Activated naive CD4-positive, alpha-beta T cell treated with anti-CD3 and anti-CD28 coated beads, Interleukin-2, amount 10 ng/mL, durations not matched to agents 7 days and 5 days (primary cell): ENCODE measurements at places on chromosomes 13 and 19.

GRCh38 chr19:14433554-14434501 lies 722 bp downstream of the PKN1 start:
- peak; percentile 58 for DNase-seq

DNA sequence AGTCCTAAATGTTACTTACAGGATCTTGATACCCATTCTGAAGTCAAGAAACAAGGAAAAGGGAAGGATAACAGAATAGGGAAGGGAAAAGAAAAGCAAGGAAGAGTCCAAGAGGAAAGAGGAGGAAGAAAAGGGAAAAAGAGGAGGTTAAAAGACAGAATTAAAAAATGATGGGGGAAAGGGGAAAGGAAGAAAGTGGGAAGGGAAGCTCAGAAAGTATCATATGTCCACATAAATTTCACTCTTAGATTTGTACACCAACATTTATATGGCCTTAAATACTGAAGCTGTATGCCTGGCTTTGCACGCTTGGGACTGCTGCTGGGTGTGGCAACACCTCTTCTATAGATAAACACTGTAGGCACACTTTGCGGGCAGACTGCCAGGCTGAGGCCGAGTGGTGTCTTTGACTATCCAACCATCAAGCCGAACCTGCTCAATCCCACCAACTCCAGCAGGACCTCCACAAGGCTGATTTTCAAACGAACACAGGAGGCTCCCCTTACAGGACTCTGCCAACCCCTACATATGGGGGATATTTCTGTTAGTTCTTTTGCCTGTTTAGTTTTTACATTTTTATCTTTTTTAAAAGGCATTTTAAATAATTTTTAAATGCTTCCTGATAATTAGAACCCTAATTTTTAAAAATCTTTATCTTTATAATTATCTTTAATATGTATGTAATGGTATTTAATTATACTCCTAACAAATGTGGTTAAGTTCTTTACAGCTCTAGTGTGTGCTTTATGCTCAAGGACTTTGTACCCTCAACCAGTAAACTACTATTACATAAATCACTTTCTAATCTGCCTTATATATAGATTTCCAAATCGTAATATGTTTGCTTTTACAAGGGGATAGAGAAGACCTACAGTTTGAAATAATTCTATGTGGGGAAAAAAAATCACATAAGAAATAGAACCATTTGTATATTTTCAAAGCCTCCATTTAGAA lies 154.2 kb downstream of the DIAPH3 start:
- DNase-seq, result no peak

DNA sequence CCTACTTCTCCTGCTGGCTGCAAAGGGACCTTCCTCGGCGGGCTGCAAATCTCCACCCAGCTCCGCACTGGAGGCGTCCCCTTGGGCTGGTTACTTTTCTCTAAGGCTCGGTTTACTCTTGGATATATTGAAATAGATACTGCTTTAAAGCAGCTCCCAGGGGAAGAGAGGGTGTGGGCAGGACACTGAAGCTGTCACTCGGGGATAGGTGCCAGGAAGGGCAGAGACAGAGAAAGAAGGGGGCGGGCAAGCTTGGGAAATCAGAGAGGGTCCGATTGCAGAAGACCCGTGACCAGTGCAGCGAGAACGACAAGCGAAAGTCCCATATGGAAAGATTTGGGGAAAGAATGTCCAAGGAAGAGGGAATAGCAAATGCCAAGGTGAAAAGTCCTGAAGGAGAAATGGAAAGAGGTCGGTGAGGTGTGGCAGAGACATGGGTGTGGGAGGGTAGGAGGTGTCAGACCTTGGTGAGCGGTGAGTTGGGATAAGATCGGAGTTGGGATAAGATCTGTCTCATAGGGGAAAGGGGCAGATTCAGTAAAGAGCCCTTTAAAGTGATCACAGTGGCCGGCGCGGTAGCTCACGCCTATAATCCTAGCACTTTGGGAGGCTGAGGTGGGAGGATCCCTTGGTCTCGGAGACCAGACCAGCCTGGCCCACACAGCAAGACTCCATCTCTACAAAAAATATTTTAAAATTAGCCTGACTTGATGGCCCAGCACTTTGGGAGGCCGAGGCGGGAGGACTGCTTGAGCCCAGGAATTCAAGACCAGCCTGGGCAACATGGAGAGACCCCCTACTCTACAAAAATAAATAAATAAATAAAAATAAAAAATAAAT lies 618 bp downstream of the THSD8 start:
- DNase-seq, result no peak

DNA sequence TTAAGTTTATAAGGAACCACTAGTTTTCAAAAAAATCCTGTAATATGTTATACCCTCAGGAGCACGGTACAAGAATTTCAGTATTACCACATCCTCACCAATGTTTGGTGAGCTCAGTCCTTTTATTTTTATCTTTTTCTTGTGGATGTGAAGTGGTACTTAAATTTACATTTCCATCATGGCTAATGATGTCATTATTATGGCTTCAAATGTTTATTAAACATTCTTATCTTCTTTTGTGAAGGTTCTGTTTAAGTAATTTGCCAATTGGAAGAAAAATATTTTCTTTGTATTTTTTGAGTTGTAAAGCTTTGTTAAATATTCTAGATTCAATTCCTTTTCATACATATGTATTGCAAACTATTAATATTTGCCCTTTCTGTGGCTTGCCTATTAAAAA lies 291.0 kb downstream of the ENOX1 start:
- DNase-seq, result no peak

- DNase-seq, result peak; percentile 74
Measured at GRCh38 chr19:46537136-46538097, 41.8 kb upstream of the PNMA8B start.

GRCh38 chr13:92821324-92821723 lies 405.3 kb upstream of the GPC6 start:
- DNase-seq, result no peak

- no peak for DNase-seq
Measured at GRCh38 chr19:10686661-10687517, 14.3 kb upstream of the QTRT1 start.

- DNase-seq, result no peak
Measured at GRCh38 chr19:47615714-47616113, 6.8 kb downstream of the BICRA start.

- DNase-seq, result no peak
Measured at GRCh38 chr13:60032851-60033250, 130.9 kb downstream of the DIAPH3 start.

GRCh38 chr19:45638930-45639729 lies at the start of gene EML2:
EML2 (minus strand) TSS chr19:45639397; CDS start chr19:45639376, 21 bp downstream.
- peak; percentile 78 for DNase-seq

- no peak for DNase-seq
Measured at GRCh38 chr13:62706048-62706447, 1290.4 kb upstream of the PCDH20 start.

GRCh38 chr13:52348983-52349780 lies 56.8 kb downstream of the THSD1 start:
- DNase-seq, result no peak

DNA sequence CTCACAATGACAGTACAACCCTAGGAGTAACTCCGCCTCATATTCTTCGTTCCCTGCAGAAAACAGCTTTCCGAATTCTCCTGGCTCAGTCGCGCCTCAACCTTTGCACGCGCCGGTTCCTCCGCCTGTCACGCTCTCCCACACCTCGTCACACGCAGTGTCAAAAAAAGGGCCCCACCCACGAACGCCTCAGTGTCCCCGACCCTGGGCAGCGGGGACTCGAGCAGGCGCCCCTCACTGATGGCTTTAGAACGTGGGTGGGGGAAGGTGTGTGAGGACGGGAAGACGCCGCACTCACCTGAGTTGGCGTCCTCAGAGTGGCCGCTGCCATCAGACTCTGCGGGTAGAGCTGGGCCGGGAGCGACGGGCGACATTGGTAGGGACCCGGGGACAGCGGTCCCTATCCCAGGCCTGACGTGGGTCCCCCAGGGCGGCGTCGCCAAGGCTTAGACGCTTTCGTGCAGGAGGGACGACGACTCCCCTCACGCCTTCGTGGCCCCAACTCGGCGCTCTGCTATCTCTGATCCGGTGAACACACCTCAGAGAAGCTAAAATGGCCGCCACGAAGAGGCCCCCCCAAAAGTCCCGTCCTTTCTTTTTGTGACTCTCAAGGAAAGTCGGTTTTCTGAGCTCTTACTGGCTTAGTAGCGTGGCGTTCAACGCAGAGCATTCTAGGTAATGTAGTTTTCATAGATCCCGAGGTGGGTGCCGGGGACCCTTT lies at the start of gene ZNF154:
TSS of gene ZNF154 (minus strand) at position 564 of the 721 bp plus-strand sequence. CDS start at position 331, 233 bp downstream.
- peak; percentile 50 for DNase-seq

DNA sequence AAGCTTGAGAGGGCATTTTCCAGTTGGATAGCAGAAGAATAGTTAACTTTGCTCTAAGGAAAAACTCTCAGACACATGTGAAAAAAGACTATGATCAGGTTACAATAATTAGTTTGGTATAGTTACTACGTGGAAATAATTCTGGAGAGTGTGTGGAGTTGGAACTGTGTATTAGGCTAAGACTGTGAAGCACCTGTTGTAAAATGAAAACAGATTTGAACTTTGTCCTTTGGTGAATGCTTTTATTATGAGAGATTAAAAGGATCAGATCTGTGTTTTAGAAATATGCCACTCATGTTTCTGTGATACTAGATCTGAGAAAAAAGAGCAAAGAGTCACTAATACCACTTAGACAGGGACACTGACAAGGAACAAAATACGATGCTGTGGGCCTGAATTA lies 807.5 kb upstream of the ATXN8OS start:
- DNase-seq, result no peak

DNA sequence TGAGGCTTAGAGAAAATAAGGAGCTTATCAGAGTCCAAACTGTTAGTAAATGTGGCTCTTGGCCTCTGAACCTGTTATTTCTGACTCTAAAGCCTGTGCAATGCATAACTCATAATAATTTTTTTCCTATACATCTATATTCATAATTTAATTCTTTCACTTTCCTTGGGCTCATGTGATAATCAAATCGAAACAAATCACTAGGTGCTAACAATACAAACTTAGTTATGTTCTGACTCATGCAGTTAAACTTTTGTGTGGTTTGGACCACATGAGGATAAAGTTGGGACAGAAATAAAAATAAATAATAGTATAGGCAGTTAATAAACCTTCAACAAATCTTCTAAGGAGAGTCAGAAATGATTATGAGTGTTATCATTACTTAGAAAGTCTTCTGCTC lies 1629.0 kb downstream of the OLFM4 start:
- DNase-seq, result no peak

DNA sequence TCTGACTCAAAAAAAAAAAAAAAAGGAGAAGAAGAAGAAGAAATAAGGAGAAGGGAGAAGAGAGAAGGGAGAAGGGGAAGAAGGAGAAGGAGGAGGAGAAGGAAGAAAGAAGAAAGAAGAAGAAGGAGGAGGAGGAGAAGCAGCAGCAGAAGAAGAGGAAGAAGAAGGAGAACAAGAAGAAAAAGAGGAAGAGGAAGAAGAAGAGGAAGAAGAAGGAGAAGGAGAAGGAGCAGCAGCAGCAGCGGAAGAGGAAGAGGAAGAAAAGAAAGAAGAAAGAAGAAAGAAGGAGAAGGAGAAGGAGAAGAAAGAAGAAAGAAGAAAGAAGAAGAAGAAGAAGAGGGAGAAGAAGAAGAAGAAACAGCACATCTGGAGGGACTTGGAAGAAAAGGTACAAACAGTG lies 4.1 kb upstream of the CNN1 start:
- no peak for DNase-seq

GRCh38 chr13:39091586-39091985 lies 53.3 kb downstream of the NHLRC3 start:
- no peak for DNase-seq

DNA sequence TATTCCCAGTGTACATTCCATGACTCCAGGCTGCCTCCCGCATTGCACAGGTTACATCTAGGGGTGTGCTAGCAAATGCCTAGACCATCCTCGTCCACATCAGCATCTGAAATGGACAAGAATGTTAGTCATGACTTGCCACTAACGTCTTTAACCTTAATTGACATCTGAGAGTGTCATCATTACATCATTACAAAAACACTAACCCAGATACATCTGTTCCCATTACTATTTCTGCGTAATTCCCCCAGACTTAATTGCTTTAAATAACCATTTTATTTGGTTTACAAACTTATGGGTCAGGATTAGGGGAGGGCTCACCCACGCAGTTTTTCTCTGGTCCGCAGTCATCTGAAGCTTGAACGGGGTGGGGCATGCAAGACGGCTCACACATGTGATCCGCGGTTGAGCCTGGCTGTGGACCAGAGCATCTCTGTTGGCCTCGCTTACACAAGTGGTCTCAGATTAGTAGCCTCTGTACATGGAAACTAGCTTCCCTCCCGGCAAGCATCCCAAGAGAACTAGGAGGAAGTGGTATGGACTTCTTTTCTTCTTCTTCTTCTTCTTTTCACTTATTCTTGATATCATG lies 15.9 kb downstream of the KL start:
- no peak for DNase-seq

GRCh38 chr19:39111593-39112199 lies 13.9 kb upstream of the PAK4 start:
- DNase-seq, result no peak

DNA sequence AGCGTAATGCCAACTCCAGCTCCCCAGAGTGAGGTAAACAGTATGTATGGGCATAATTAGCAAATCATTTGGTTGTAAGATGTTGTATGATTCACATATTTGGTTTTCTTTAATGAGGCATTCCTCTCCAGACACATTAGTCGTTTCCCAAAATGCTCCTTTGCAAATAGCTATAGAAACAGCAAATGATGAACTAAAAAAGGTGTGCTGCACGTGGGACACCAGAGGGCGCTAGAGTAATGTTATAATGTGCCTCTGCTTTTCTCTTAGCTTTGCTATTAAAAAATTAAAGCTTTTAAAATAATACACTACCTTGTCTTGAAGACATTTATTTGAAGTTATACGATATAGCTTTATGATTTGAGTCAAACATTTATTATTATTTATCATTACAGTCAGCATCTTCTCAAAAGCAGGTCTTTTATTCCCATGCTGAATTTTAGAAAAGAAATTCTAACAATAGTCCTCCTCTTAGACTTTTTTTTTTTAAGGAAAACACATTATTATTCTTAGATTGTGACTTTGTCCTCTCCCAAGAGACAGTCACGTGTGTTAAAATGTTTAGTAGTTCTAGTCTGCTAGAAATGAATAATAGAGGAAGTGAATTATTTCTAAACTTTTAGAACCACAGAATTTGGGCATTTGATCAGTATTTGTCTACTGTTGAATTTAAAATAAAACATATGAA lies 121.6 kb upstream of the FRY start:
- DNase-seq, result peak; percentile 66

GRCh38 chr13:87093399-87093798 lies 577.8 kb upstream of the SLITRK5 start:
- DNase-seq, result no peak

- DNase-seq, result peak; percentile 90
Measured at GRCh38 chr19:39407660-39408391, 1.2 kb downstream of the ZFP36 start.

DNA sequence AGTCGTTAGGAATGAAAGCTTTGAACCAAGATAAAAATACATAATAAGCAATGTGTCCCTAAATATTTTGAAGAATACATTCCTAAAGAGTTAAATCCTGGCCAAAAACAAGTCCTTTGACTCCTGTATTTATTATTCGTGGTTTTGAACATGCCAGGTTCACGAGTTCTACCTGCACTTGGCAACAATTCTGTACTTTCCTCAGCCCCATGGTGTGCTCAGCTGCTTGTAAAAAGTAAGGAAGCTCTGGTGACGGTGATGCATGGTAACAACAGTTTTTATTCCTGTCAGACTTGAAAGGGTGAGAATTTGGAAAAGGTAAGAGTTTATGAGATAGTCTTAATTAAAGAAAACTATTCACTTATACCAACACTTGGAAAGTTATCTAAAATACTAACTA lies 95.0 kb upstream of the KLF12 start:
- no peak for DNase-seq
